ENCODE measurements at places on chromosomes 5 and 9.

- DNase-seq = no peak
Observed at GRCh38 chr5:7663808-7664207, 187.1 kb downstream of the CFAP90 start.

DNA sequence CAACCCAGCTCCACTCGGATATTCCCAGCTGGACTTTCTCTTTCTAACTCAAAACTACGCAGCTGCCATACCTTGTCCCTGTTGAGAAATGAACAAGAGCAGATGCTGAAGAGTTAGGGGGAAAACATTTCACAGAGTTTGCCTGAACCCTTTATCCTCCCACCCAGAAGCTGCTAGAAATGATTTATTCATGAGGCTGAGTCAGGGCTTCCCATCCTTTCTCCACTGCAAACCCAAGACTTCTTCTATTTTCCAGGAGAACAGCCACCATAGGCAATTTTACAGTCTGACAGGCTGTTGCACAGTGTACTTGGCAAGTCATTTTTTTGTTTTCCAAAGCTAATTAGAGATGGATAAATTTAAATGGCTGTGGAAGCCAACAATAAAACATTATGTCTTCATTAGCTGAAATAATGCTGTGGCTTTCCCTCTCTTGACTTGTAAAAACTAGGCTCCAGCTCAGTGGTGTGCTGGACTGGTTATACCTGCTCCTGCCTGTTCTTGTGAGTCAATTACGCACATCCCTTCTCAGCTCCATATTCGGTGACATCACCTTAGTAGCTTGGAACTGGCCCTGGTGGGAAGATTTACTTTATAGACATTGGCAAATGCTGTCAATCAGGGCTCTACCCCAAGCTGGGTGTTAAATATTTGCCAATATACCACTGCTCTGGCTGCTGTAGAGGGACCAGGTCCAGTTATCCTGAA lies 71.9 kb downstream of the KIF4B start:
- no peak for DNase-seq

DNA sequence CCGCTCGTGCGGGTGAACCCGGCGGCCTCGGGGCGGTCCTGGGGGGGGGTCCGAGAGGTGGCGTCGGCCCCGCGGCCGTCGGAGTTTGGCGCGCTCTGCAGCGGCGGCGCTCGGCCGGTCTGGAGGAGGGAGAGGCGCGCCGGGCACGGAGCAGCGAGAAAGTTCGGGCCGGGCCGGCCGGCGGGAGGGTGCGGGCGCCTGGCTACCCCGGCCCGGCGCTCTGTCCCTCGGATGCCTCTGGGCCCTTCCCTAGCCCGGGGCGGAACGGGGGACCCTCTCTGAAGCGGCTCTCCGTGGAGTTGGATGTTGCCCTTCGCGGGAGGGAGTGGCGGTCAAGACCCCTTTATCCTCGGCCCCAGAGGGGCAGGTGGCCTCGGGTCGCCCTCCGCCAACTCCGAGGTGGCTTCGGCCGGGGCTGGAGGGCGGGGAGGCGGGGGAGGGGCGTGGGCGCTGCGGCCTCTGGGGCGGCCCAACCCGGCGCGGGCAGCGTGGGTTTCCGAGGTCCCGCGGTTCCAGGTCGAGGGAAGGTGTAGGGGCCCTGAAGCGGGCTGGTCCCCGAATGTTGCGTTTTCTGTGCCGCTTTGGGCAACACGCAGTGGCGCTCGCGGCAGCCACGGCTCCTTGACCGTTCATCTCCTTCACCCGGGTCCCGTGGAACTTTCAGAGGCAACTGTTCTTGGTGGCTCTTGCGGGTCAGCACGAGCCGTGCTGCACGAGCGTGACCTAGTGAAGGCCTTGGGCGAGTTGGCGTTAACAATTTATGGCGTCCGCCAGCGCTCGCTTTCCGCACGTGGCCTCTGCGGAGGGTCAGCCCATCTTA lies 290.5 kb downstream of the DOCK8 start:
- no peak for DNase-seq

GRCh38 chr9:105708405-105708804 lies 14.1 kb downstream of the TMEM38B start:
- no peak for DNase-seq

DNA sequence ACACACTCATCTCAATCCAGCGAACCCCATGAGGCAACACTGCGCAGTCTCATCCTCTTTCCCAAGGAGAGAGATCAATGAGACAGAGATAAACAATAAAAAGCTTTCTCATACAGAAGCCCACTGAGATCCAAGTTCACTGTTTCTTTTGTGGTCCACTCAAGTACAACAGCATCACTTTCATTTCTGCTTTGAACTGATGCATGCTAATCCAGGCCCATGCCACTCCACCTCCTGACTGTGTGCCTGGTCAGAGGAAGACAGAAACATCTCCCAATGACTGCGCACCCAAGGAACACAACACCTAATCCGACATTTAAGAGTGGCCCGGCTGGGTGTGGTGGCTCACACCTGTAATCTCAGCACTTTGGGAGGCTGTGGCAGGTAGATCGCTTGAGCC lies 104.0 kb downstream of the SERINC5 start:
- DNase-seq = no peak

- no peak for DNase-seq
Observed at GRCh38 chr9:38128752-38129270, 59.8 kb upstream of the SHB start.

GRCh38 chr5:112614986-112615385 lies 122.7 kb upstream of the APC start:
- no peak for DNase-seq

DNA sequence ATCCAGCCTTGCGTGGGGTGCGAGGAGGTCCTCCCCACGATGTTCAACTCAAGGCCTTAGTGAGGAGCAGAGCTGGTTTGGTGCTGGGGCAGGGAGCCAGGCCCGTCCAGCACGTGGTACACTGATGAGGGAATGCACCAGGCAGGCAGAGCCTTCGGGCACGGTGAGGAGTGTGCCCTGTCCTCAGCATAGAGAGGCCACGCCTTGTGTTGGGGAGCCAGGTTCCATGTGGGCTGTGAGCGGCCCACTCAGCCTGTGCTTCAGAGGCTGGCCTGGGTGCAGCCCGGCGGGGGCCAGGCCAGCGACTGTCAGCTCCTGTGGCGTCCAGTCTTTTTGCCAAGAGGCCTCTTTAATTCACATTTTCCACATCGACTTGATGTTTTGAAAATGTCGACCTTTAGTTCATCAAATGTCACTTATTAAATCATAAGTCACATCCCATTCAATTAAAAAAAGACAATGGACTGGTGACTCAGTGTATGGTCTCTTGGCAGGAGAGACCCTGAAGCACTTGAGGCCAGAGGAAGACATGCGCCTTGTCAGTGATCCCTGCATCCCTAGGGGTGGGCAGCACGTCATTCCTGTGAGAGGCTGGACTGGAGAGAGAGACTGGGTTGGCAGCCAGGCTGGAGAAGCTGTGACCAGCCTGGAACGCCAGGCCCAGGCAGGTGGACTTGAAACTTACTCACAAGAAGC lies 21.7 kb downstream of the ERGIC1 start:
- DNase-seq = no peak

DNA sequence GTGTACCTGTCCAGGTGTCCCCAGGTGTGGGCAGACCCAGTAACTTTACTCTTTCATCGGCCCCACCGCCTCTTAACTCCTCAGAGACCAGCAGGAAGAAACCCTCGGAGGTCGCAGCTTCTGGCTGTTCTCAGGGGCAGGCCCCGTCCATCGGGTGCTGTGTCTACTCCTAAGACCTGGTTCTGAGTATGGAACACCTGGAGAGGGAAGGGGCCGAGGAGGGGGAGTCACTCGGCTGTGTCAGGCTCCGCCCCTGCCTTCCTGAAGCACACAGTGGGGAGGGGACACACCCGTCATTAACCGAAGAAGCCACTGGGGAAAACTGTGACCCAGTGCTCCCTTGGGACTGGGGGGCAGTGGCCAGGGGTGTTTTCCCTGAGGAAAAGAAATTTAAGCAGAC lies 22.3 kb downstream of the NTNG2 start:
- no peak for DNase-seq

GRCh38 chr5:111134864-111135263 lies 42.7 kb downstream of the WDR36 start:
- no peak for DNase-seq

DNA sequence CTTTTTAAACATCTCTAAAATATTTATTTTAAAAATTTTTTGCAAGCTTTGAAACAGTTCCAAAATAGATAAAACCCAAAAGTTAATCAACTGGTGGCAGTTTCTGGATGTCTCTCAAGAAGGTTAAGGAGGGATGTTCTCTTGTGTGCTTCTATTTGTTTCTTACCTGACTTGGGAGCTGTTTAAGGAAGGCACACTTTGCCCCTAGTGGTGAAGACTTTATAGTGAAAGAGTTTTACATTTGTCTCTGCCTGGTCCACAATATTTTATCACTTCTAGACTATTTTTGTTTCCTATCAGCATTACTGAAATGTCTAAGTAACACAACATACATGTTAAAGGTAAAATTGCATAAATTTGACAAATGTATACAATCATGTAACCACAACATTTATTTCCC lies 552.8 kb downstream of the SEMA5A start:
- DNase-seq = no peak

- no peak for DNase-seq
Observed at GRCh38 chr9:115046199-115046598, 71.8 kb downstream of the TNC start.

DNA sequence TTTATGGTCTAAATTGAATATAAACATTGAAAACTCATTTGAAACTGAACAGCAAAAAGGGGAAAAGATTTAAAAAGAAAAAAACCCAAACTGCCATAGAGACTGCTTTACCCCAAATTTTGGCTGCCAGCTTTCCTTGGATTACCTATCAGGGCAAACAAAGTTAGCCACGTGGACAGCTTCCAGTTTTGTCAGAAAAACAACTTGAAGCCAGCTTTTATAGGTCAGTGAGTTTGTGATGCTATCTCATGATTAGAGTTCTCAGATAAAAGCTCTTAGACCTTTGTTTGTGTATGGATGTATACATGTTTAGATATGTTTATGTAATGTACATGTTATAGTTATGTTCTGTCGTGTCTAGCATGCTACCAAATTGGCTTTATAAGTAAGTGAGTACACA lies 16.1 kb downstream of the FBP2 start:
- DNase-seq = no peak

- no peak for DNase-seq
Observed at GRCh38 chr9:77403239-77403638, 225.9 kb downstream of the VPS13A start.

DNA sequence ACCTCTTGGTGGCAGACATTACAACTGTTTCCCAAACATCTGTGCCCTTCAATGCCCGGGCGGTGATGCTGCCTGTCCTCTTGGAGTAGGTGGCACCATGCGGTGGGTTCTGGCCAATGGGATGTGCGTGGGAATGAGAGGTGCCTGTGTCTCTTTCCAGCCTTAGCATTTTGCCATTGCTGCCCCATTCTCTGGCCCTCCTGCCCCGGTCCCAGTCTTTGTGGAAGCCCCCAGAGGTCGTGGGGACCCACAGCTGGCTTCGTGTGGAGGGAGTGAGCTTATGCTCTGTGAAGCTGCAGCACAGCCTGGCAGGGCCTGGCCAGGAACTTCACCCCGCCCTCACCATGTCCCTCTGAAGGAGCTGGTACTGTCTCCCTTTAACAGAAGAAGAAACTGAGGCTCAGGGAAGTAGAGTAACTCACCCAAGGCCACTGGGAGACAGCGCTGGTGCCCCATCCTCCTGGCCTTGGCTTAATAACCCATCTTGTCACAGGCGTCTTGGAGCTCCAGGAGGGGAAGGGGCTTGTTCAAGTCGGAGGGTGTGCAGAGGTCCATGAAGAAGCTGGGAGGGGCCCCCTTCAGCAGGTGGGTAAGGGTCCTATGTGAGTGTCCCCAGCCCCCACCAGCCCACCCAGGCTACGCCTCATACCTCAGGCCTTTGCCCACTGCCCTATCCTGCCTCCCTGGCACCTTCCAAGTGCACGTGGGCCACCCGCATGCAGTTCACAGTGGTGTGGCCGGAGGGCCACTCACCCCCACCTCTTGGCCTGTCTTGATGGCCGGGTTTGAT lies 173.6 kb downstream of the GAPVD1 start:
- DNase-seq = no peak

GRCh38 chr9:108786901-108787689 lies 68.7 kb downstream of the ACTL7B start:
- no peak for DNase-seq

DNA sequence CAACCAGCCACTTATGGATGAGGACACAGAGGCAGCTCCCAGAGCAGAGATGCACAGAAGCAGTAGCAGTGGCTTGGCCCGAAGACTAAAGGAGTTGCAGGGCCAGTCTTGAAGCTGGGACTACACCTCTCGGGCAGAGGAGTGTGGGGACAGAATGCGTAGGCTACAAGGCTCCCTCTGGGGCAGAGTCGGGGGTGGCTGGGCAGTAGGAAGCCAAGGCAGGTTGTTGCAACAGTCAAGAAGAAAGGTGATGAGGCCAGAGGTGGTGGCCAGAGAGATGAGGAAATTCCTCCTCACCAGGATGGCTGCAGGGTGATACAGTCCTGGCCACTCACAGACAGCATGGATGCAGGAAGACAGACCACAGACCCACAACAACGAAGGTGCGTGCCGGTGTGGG lies 4.9 kb upstream of the N4BP3 start:
- DNase-seq = no peak

GRCh38 chr5:37090781-37091180 lies 158.4 kb downstream of the CPLANE1 start:
- DNase-seq = no peak

DNA sequence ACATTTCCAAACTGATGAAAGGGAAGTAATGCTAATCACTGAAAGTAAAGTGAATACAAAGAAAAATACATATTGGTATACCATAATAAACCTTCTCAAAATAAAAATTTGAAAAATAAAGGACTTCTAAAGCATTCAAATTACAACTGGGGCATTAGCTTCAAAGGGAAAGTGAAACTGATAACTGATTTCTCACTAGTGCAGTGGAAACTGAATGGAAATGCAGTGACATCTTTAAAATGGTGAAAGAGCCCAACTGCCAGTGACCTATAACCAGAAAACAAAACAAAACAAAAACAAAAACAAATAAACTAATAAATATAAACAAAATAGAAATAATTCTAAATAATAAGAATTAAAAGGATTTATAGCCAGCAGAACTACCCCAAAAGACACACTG lies 297.5 kb upstream of the GRIN3A start:
- DNase-seq = no peak

DNA sequence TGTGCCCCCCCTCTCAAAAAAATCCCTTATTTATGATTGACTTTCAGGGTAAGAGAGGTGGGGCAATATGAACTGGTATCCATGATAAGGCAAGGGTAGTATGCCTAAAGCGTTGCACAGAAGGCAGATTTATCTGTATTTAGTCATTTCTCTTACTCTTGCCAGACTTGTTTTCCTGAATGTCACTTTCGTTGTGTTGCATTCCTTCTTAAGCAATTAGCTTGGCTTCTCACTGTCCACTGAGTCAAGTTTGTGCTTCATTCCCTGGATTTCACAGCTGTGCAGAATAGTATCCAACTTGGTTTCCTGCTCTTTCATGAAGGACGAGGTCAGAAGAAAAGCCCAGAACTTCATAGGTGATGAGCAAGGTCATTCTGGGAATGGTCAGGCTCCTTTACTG lies 301.5 kb upstream of the ACTBL2 start:
- DNase-seq = no peak

DNA sequence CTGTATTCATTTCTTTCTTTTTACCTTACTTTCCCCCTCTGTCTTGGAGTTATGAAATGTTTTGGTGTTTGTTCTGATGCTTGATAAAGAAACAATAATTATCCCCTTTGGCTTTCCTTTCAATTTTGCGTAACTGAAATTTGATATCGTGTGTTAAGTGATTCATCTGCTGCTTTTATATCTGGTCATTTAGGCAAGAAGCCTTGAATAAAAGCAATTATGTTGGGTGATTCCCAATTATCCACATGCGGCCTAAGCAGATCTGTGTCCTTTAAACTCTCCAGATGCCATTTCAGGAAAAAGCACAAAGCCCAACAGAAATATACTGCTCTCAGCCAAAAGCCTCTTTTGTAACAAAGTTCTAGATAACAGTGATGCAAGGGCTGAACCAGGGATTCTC lies 92.8 kb downstream of the TAF11L14 start:
- DNase-seq = no peak

GRCh38 chr5:93850311-93850710 lies 108.9 kb upstream of the POU5F2 start:
- DNase-seq = no peak

Data from T follicular helper cell (primary cell).